ENCODE measurements at places on chromosomes 11 and 22.

DNA sequence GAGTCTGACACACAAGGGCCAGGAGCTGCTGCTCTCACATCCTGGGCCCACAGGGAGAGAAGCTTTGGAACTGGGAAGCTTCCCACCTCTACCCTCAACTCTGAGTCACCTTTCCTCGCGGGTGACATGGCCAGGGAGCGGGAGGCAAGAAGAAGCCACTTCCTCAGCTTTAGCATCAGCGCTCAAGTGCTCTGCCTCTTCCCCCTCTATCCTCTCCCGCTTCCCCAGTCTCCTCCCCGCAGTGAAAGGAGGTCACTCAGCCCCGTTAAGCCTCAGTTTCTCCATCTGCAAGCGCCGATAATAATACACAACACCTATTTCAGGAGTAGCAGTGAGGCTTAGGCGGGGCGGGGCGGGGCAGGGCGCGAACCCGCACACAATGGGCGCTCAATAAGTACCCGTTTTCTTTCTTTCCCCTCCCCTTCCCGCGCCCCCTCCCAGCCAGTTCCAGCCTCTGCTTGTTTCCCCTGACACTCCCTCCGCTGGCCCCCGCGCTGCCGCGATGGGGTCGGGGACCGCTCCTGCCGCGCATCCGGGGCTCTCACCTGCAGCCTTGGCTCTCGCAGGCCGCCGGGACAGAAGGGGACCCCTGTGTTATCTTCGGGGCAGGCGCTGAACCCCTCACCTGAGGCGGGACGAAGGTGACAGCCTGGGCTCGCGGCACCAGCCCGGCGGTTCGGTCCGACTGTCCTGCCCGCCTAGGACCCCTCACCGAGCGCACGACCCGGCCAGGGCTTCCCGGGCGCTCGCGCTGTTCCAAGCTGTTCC lies 892 bp downstream of the GDPD5 start:
- no peak for DNase-seq

DNA sequence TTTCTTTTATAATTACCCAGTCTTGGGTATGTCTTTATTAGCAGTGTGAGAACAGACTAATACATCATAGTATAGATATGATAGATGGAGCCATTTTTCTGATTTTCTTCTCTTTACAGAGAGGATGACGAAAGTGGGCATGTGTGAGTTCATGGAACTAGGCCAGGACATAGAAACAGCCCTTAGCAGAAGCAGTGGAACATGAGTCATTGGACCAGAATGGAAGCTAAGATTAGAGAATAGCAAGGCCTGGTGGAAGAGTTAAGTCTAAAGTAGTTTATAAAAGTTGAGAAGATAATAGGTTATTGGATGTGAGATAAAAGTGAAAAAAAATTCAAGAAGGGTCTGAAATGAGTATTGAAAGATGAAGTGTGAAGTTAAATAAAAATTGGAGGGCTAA lies 97.0 kb upstream of the MPPED2 start:
- DNase-seq: no peak

DNA sequence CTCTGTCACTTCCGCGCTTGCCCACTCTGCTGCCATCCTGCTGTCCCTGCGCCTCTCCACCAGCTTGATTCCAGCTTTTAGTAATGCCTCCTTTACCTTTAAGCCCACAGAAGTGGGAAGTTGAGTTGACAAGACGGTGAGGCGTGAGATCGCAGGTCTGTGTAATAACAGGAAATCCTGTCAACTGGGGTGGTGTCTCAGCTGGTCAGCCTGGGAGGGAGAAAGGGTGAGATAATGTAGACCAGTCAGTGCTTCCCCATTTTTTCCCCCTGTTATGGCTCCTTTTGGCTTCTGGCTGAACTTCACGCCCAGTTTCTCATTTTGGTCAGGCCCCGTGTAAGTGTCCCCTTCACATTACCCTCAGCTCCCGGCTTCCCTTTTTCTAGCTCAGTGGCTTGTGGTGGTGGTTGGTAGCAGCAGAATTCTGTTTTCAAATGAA lies 98.9 kb downstream of the TRAF6 start:
- no peak for DNase-seq

GRCh38 chr11:4095509-4096230 lies 1.1 kb downstream of the RRM1 start:
- DNase-seq: peak; percentile 11

GRCh38 chr11:2703363-2704141 lies 3.8 kb upstream of the KCNQ1OT1 start:
- DNase-seq: peak; percentile 58

- peak; percentile 43 for DNase-seq
Measured at GRCh38 chr11:6315811-6316425, 4.4 kb downstream of the CAVIN3 start.

- no peak for DNase-seq
Measured at GRCh38 chr11:95487391-95487790, 256.4 kb upstream of the SESN3 start.

DNA sequence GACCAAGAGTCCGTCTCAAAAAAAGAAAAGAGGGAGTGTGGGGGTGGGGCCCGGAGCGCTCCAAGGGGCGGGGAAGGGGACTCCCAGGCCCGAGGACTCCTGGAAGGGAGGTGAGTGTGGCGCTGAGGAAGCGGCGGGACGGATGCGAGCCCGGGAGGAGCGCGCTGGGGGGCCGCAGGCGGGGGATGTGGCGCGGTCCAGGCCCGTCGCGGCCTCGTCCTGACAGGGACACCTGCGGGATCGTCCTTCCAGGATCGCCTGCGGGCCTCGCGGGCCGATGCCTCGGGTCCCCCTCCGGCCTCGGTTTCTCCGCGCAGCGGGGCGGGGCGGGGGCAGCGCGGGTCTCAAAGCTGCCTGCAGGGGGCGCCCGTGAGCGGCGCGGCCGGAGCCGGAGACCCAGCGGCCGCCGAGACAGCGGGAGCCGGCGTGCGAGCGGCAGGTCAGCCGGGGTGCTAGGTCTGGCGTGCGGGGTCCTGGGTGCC lies 3.8 kb upstream of the ADORA2A start:
- DNase-seq: peak; percentile 70

GRCh38 chr11:24828938-24829605 lies 332.2 kb downstream of the LUZP2 start:
- no peak for DNase-seq

DNA sequence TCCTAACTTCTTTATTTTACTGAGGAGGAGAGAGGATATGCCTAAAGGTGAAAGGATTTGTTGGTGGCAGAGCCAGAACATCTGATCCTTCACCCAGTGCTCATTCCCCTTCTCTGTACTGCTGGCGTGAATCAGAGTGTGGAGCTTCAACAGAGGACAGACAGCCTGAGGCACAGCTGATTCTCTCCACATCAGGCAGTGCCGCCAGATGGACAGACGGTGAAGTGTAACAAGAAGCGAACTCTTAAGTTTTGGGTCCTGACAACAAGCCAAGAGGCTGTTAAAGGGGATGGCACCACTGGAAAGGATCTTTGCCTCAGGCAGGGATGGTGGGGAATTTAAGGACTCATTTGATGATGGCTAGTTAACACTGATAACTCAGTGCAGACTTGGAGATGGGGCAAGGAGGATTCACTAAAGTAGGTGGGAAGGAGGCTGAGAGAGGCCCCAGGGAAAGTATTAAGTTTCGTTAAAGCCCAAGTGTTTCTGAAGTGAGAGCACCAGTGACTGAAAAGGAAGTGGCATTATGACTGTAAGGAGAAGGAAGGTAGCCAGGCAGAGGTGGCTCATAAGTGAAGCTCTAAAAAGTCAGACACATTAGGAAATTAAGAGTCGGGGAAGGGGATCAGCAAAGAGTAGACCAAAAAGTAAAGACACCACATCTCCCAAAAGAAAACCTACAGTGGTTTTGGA lies 81.3 kb downstream of the CLPB start:
- DNase-seq: peak; percentile 47

DNA sequence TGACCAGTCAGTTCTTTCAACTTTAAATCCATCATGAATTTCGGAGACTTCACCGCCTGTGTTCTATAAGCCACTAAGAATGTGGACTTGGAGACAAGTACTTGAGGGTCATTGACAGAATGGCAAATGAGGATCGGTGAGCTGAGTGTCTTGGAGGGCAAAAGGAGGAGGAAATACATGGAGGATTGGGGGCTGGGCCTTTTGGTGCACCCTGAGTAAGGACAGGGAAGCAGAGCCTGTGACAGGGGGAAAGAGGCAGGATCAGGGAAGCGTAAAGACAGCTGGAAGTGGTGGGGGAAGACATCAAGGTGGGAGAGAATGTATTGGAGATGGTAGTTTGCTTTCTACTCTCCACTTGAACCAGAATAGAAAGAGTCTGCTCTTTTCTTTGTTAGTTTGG lies 70.4 kb upstream of the MTMR2 start:
- DNase-seq: no peak

- DNase-seq: no peak
Measured at GRCh38 chr11:75534259-75535069, 8.7 kb upstream of the GDPD5 start.

DNA sequence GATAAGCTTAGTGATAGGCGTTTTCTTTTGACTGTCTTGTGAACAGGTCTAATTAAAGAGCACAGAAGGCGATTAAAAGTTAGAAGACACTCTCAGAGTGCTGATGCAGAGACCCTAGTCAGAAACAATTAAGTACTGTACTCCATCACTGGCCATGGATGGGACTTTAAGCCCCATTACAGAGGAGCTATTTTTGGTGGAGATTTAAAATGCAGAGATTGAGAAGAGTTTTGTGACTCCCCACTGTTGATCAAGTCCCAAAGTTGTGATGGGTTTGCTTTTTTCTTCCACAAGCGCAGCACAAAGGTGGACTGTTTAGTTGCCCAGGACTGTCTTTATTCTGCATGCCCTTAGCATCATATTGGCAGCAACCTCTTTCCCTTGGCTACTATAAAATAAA lies 978 bp downstream of the LUZP2 start:
- DNase-seq: no peak

GRCh38 chr22:32994898-32995297 lies 63.3 kb downstream of the SYN3 start:
- DNase-seq: no peak

GRCh38 chr22:42169055-42169469 lies 38.5 kb upstream of the CYP2D6 start:
- DNase-seq: peak; percentile 83

DNA sequence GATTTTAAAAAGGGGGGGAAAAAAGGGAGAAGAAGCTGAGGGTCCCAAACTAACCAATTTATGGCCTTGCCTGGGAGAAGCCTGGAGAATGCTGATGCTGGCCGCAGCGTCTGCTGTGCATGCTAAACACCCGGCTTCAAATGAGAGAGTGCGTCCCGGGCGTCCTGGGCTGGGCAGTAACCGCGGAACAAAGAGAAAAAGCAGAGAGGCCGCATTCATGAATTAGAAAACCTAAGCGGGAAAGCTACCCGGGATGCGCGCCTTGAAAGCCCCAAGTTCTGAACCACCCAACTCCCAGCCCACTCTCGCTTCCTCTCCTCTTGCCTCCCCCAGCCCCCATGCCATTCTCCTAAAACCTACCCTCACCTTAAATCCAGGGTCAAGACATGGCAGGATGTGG lies 6.5 kb downstream of the MN1 start:
- no peak for DNase-seq

GRCh38 chr11:120622189-120622875 lies 110.8 kb downstream of the GRIK4 start:
- DNase-seq: no peak

GRCh38 chr11:25198704-25199103 lies 701.9 kb downstream of the LUZP2 start:
- DNase-seq: no peak

DNA sequence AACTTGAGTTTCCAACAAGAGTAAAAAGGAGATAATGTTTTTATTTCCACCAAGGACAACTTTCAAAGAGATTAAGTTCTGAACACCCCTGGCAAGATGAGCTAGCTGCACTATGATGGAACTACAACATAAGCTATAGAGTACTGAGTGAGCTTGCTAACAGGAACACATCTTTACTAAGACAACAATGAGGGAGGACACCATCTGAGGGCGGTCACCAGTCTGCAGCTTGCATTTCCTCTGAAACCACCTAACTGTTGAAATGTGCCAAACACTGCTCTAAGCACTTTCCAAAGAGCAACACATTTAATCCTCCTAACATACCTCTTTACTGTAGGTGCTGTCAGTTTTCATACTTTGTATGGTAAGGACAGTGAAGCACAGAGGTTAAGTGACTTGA lies 68.4 kb downstream of the TCF20 start:
- no peak for DNase-seq

GRCh38 chr22:28743852-28744251 lies 2.0 kb downstream of the HSCB start:
- DNase-seq: no peak

Measured in hindlimb muscle (tissue), 1 donor.